ENCODE measurements at places on chromosomes 3 and 15. TPM values are rescaled to one million over a fixed set of nuclear protein-coding genes. Genes with fewer than 3 reads are reported as not detected.
A peak's percentile ranks its signal among the peaks of the same experiment; 100 is the strongest.

Gene TIGIT
- not detected for total RNA-seq

DNA sequence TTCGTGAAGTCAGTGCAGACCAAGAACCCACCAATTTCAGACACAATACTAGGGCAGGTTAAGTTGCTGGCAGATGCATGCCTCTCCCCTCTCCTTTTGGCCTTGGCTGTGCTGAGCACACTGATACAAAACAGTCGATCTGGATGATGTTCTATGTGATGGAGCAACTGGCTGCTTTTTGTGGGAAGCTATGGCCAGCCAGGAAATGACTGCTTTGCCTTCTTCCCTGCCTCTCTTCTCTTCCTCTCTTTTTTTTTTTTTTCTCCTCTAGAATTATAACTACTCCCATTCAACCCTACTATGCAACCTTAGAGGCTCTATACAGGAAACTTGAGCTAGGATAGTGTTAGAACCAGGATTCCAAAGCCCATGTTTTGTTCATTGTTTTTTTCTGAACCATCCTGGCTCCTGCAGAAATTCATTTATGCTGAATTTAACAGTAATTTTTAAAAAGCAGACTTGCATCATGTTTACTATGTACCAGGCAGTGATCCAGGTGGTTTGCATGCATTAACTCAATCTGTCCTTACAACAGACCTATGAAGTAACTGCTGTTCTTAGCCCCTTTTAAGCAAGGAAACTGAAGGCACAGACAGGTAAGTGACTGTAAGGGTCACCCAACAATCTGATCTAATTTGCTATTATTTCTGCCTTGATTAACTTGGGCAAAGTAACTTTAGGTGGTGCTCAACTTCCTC lies 62.9 kb downstream of the PLD1 start:
- no peak overlapping the region for H3K27ac ChIP-seq
- H3K27me3 ChIP-seq: no peaks in the 10 kb centered on the region
- H3K4me1 ChIP-seq: peaks cover 10% of the 10 kb centered on the region
- no peaks in the 10 kb centered on the region for H3K36me3 ChIP-seq

- H3K4me3 ChIP-seq: peak overlapping the region; percentile 41
- H3K4me1 ChIP-seq: peaks cover 41% of the 10 kb centered on the region
- no peaks in the 10 kb centered on the region for H3K27me3 ChIP-seq
- peak overlapping the region; percentile 66 for H3K27ac ChIP-seq
- peak; percentile 90 for DNase-seq
These were observed 28.3 kb downstream of the LRIG1 start for GRCh38 chr3:66472313-66473134.

DNA sequence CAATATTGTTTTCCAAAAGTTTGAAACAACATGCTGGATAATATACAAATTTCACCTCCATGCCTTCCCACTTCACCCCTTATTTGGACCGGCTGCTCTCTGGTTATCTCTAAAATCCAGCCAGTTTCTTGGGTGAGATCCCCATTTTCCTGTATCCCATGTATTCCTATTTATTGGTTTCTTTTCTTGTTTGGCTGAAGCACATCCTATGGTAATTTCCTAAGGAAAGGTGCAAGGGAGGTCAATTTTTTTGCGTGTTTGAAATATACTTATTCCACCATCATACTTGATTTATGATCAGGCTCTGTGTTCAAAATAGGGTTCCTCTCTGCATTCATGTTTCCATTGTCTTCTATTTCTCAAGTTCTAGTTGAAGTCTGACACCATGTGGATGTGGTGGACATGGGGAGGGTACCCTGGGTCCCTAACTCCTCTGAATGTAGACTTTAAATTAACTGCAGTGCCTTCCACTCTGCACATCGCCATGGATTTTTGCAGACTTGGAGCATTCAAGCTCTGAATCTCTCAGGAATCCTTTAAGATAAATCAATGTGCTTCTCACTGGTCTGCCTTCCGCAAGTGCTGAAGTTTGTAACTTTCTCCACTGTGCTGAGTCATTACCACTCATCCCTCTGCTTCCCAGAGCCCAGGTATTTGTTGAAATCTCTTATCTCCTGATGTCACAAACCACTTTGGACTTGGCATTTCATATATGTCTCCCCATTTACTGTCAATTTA lies 52.1 kb upstream of the TLE3 start:
- peaks cover 13% of the 10 kb centered on the region for H3K27me3 ChIP-seq
- H3K27ac ChIP-seq: no peak overlapping the region
- H3K36me3 ChIP-seq: no peaks in the 10 kb centered on the region
- peak; percentile 64 for DNase-seq
- H3K4me1 ChIP-seq: no peaks in the 10 kb centered on the region
- no peak overlapping the region for H3K4me3 ChIP-seq

Gene IGSF10
- not detected for total RNA-seq

- H3K4me3 ChIP-seq: no peak overlapping the region
- no peaks in the 10 kb centered on the region for H3K4me1 ChIP-seq
- peaks cover 43% of the 10 kb centered on the region for H3K36me3 ChIP-seq
- no peaks in the 10 kb centered on the region for H3K27me3 ChIP-seq
- H3K27ac ChIP-seq: no peak overlapping the region
These were observed 49.5 kb downstream of the TUBGCP4 start for GRCh38 chr15:43420435-43420834.

Gene CNTN3
- total RNA-seq: 18.5 TPM

Gene ARID3B
- total RNA-seq: 4.9 TPM

GRCh38 chr3:132625613-132626012 lies 28.5 kb downstream of the ACKR4 start:
- DNase-seq: no peak
- H3K27ac ChIP-seq: no peak overlapping the region
- H3K27me3 ChIP-seq: no peaks in the 10 kb centered on the region
- peaks cover 20% of the 10 kb centered on the region for H3K36me3 ChIP-seq
- peaks cover 35% of the 10 kb centered on the region for H3K4me1 ChIP-seq

DNA sequence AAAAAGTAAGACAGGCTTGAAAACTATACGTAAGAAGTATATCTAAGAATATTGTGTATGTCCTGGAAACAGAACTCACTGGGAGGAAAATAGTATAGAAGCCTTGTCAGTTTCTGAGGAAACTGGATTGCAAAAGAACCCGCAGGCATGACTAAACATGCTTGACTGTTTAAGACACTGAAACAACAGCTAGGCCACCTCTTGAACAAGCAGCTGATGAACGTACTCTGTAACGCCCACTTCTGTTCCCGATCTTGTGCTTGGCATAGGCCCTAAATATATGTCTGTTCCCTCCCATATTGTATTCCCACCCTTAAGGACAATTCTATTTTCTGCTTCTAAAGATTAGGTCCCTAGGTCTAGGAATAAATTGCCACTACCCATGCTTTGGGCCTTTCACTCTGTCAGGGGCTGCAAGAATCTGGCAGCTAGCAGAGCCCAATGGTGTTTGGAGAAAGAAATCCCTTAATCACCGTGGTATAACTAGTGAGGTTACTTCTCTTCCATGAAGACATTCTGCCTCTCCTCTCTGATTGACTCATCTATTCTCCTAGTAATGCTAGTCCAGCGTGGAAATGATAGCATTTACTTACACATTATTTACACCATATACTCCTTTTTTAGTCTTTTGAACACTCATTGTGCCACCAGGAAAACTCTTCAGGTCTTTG lies 46.2 kb downstream of the CD200 start:
- no peak overlapping the region for H3K4me3 ChIP-seq
- peak; percentile 73 for DNase-seq
- no peaks in the 10 kb centered on the region for H3K36me3 ChIP-seq

GRCh38 chr3:164879201-164879600 lies 199.1 kb downstream of the SI start:
- no peaks in the 10 kb centered on the region for H3K27me3 ChIP-seq
- no peak overlapping the region for H3K27ac ChIP-seq
- DNase-seq: no peak
- H3K4me3 ChIP-seq: no peak overlapping the region

- H3K4me3 ChIP-seq: no peak overlapping the region
- H3K27ac ChIP-seq: no peak overlapping the region
- no peaks in the 10 kb centered on the region for H3K4me1 ChIP-seq
- no peaks in the 10 kb centered on the region for H3K27me3 ChIP-seq
- H3K36me3 ChIP-seq: no peaks in the 10 kb centered on the region
These were observed 115.9 kb downstream of the TOP2B start for GRCh38 chr3:25548836-25549235.

DNA sequence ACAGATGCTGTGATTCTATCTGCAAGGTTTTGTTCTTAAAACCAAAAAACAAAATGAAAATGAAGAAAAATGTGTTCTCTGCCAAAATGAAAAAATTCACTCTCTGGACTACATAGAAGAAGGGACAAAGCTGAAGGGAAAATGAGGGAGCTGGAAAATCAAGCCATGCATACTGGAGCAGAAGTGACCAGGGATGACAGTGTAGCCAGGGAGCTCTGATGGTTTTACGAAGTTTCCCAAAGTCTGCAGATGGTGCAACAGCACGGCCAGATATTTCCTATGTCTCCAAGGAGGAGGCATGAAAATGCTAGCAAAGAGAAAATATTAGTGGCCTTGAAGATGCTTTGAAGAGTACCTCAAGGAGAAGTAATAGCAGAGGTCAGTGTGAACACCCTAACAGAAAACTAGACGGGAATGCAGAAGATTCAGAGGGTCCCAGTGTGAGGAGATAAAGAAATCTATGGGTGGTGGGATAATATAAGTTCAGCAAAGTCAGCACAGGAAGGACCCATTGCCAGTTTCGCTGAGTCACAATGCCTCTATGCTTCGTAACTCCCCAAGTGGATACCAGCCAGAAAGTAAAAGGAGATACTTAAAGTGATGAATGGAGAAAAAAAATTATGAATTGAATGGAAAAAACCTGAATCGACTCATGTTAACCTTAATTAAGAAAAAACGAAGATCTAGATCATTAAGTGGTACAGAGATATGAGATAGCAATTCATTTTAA lies 39.0 kb upstream of the POMGNT2 start:
- no peaks in the 10 kb centered on the region for H3K36me3 ChIP-seq
- H3K4me1 ChIP-seq: peaks cover 11% of the 10 kb centered on the region
- no peaks in the 10 kb centered on the region for H3K27me3 ChIP-seq
- H3K27ac ChIP-seq: peak overlapping the region; percentile 33
- peak; percentile 85 for DNase-seq

DNA sequence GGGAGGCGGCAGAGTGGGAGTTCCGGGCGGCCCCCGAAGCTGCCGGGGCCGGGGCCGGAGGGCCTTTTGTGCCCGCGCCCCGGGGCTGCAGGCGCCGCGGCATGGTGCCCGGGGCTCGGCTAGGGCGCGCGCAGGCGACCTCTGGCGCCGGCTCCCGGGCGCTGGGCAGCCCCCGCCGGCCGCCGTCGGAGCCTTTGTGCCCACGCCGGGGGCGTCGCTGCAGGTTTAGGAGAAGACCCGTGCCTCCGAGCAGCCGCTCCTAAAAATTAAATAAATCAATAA lies 299 bp downstream of the PAQR9 start:
- H3K4me1 ChIP-seq: peaks cover 15% of the 10 kb centered on the region
- no peak overlapping the region for H3K27ac ChIP-seq
- DNase-seq: no peak

DNA sequence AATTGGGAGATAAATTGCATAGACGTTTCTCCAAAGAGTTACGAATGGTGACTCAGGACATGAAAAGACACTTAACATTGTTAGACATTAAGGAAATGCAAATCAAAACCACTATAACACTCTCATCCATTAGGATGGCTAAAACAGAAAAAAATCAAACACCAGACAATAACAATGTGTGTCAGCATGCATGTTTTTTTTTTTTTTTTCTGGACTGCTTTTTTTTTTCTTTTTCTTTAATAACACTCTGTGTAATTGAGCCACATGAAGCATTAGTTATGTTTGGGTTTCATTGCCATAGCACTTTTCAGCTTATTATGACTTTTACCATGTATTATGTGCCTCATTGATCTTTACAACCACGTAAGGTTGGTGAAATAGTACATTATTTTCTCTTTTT lies 95.0 kb downstream of the NFKBIZ start:
- no peaks in the 10 kb centered on the region for H3K27me3 ChIP-seq
- H3K4me3 ChIP-seq: no peak overlapping the region
- peaks cover 47% of the 10 kb centered on the region for H3K4me1 ChIP-seq
- peak; percentile 55 for DNase-seq
- H3K36me3 ChIP-seq: no peaks in the 10 kb centered on the region

DNA sequence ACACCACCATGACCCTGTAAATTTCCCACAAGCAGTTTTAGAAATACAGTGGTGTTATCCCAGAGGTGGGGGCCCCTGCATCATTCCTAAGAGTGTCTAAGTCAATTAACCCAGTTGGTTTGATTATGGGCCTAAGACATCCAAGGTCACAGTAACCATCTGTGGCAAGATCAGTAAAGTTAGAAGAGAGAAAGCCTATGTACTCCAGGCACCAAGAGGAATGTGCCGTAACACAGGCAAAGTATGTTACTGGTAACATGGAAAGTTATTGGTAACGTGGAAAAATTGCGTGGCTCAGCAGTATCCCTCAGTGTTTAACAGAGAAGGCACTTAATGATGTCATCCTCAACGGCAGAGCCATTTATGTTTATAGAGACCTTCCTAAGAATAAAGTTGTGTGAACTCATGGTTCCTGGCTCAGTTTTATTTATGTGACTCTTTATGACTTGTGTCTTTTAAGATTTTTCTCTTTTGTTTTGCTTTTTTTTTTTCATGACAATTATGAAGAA lies 144.1 kb upstream of the RASGRP1 start:
- peak overlapping the region; percentile 24 for H3K27ac ChIP-seq
- H3K36me3 ChIP-seq: no peaks in the 10 kb centered on the region
- no peak for DNase-seq
- H3K4me3 ChIP-seq: no peak overlapping the region
- peaks cover 29% of the 10 kb centered on the region for H3K4me1 ChIP-seq

All from GM23248 (cell line).